HTR-8/SVneo (cell line): ENCODE measurements at places on chromosomes 12 and 14.

DNA sequence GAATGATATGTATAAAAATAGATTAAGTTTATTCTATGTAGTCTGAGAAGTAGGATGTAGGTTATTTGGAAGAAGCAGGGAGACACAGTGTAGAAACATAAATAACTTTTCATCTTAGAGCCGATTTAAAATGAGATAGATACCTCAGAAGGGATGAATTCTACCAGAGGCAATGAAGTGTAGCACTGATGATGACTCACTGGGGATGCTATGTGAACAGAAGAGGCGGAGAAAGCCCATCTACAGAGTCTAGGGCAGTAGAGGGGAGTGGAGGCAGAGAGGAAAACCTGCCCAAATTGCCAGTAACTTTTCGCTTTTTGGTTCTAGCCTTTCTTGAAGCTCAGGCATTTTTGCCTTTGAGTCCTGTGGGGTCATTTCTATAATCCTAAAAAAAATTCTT lies 451.8 kb downstream of the ATP23 start:
- DNase-seq: peak; percentile 10

DNA sequence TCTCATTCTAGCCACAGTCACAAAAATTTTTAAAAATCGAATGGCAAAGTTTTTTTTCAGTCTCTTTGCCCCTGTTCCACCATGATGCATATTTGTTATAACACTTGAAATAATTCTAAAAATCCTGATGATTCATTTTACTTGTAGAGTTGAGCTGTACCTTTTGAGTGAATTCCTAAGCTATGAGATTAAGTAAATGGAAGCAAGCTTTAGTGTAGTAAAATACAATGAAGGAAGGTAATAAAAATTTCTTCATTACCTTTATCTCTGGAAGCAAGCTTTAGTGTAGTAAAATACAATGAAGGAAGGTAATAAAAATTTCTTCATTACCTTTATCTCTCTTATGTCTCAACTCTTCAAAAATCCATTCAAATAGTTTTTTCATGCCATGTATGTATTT lies 46.1 kb downstream of the TMTC3 start:
- peak; percentile 7 for DNase-seq

DNA sequence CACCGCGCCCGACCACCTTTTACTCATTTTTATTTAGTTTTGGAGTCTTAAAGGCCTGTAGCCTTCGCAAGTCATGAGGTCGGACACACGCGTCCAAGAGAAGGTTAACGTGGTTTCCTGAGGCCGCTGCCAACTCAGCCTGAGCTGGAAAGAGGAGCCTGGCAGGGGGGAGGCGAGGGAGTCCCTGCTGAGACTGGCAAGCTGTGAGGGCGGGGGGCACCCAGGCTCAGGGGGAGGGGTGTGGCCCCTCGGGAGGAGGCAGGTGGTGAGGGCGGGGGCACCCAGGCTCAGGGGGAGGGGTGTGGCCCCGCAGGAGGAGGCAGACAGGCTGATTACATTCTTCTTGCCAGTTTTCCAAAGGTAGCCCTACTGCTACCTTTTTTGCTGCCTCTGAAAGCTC lies 143.2 kb downstream of the PIWIL1 start:
- DNase-seq: no peak

- peak; percentile 29 for DNase-seq
Observed at GRCh38 chr14:70254476-70254961, 65.8 kb upstream of the SLC8A3 start.

DNA sequence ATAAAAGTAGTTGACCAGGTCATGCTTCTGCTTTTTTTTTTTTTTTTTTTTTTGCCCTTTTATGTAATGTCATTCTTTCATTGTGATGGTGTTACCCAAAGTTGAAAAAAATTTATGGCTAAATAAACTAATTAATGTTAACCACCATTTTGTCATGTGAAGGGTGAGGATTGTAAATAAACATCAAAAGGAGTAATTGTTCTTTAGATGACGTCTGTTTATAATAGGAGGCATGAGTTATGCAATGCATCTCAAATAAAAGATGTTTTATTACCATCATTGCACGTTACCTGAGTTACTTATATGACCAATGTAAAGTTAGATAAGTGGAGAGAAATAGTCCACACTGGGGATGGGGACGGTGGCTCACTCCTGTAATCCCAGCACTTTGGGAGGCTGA lies 349.9 kb upstream of the PDE3A start:
- no peak for DNase-seq

DNA sequence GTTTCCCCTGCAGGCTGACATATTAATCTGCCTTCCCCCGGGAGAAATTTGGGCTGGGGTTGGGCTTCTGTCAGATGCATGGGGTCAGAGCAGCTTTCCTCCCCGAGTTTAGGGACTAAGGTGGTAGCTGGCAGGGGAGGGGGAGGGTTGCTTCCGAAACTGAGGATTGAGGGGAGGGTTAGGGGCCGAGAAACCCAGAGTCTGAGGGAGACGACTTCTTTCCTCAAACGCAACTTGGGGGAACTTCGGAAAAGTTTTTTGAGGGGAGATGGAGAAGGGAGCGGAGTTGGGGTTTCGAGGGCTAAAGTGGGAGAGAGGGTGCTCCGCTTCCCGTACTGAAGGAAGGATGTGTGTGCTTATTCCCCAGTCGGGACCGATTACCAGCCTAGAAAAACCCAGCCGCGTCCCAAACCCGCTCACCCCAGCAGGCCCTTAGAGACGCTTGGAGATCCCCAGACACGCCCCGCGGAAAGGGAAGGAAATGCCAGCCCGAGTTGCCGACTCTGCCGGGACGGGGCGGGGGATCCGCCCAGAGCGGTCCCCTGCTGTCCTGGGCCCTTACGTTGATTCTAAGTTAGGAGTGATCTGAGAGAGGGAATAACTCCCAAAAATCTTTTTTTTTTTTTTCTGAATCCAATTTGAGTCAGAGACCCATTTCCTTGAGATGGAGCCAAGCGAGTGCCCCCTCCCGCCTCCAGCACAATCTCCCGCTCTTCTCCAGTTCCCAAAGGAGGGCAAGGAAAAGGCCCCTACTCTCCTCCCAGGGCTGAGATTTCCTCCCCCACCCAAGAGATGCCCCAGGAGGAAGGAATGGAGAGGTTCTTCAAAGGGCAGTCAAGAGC lies 61.9 kb downstream of the SMUG1 start:
- no peak for DNase-seq

DNA sequence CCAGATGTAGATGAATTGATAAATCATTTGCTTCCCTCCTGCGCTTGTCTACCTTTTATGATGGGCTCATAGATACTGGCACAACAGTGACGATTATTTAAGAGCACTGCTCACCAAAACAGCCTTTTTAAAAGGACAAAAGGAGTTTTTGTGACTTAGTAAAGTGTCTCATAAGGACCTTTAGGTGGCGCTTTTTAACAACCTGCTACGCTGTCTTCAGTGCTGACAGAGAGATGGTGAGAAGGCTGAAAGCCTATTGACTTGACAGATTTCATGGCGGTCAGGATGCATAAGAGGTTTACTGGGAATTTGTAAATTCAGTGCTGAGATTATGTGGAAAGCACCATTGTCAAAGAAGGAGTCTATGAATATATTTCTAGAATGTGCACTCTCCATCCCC lies 87.6 kb downstream of the SLC15A5 start:
- DNase-seq: no peak

- DNase-seq: no peak
Observed at GRCh38 chr12:46150735-46151134, 118.1 kb downstream of the SLC38A1 start.

- DNase-seq: peak; percentile 71
Observed at GRCh38 chr14:93906341-93907329, 20.5 kb upstream of the FAM181A start.

GRCh38 chr12:18496156-18496555 lies 234.8 kb downstream of the PIK3C2G start:
- no peak for DNase-seq

DNA sequence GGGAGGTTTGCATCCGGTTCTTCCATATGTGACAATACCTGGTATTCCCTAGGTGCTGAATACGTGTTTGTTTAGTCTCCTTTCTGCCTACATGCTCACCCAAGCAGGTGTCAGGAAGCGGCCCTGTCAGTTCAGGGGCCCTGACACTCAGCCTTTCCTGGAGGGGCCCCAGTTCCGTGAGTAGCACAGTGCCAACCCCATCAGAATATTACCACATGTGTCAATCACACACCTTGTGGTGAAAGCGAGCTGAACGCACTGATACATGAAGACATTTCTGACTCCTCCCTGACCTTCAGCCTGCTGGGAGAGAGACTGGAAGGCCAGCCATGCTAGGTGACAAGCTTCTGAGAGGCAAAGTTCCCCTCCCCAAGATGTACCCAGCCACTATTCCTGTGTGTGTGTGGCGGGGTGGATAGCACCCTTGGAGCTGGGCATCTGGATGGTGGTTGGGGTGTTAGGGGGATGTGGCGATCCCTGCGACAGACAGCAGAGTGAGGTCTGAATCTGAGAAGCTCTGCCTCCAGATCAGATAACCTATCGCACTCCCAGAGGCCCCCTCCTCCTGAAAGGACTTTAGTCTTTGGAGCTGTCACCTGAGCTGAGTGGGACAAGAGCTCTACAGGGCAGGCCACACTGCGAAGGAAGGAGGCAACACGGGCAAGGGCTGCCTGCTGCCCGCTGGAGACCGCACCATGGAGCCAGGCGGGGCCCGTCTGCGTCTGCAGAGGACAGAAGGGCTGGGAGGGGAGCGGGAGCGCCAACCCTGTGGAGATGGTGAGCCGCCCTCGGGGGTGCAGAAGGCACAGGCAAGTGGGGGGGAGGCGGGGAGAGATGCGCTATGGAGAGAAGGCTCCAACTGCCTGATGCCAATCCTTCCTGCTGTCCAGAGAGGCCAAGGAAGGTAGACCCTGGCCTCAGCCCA lies at the start of gene SOAT2:
SOAT2 (plus strand) TSS at position 604 of the 925 bp plus-strand sequence; CDS start at position 696, 92 bp downstream.
- no peak for DNase-seq

DNA sequence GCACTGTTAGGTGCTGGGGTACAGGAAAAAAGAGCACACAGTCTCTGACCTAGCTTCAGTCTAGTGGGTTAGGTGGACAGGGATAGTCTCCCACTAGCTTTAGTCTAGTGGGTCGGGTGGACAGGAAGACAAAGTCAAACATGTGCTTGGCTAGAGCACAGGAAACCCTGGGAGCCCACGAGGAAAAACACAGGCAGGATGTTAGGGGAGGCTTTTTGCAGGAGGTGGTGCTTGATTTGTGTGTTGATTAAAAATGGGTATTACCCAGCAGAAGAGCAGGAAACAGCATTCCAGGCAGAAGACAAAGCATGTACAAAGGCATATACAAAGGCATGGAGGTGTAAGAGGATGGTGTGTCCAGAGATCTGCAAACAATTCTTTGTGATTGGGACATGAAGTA lies 23.3 kb downstream of the SLC38A2 start:
- DNase-seq: no peak

GRCh38 chr12:120734210-120734609 lies 8.6 kb downstream of the ACADS start:
- no peak for DNase-seq

DNA sequence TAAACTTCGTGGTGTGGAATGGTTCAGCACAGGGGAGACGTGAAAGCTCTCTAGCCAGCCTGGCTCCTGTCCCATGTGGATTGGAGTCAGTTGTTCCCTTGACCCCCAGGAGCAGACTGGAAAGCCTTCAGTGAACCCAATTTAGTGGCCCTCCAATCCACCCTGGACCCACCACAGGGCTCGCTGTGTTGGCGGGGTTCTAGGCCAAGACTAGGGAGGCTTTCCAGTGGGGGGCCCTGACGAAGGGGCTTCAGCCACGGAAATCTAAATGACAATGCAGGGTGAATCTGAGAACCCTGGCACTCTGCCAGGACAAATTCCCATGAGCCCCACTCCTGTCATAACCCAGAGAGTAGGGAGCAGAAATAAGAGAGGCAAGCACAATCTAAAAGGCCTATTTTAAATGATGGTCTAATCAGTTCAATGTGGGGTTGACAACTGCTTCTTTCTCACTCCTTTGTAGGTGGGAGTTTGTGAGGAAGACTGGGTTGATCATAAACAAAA lies 110.8 kb downstream of the SLC35F4 start:
- DNase-seq: no peak

DNA sequence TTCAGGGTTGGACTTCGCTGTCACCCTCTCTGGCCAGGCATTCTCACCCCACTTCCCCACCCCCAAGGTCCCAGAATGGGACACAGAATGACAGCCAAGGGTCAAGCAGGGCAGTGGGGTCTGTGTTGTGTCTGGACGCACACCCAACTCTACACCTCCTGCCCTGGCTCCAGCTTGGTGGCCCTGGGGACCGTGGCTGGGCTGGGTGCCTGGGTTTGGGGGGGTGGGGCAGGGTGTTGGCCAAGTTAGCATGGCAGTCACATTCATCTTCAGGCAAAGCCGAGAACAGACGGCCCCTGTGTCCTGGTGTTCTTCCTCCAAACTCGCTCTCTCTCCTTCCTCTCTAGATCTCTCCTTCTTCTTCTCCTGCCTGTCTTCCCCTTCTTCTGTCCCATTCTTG lies 5.6 kb downstream of the LRP1 start:
- no peak for DNase-seq

DNA sequence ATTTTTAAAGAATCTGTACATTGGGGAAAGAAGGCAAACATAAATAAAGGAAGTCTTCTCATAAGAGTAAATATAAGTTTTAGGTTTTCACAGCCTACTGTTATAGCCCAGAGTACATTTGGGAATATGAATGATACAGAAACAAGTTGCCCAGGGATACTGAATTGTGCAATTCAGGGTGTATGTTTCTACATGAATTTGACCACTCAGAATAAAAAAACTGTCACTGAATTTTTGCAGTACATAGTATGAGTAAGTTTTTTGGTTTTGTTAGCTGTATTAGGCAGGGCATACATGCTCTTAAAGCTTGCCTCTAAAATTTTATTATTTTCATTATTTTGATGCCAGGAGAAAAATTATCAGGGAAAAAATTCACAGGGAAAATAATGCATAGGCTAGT lies 6.6 kb upstream of the PCNX4 start:
- DNase-seq: no peak

DNA sequence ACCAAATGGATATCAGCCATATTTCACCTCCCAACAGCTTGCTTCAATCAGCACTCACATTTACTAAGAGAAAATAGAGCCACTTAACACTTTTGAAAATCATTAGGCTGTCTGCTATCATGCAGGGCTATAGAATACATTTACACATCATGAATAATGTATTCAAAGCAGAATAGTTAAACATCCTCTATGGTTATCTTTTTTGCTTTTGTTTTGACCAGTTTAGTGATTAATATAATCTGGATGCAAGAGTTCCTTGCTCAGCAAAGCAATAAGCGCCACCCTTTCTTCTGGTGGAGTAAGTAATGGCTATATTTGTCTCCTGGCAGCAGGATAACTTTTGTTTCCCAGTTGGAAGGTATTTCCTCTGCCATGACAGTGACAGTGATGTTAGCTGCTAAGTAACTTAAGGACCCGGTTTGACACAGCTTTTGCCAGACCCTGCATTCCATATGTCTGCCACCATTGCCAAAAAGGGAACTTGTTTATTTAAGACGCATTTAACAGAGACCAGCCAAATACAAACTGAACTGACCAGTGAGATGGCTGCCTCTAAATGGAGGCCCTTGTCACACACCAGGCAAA lies 70.3 kb upstream of the NR2C1 start:
- no peak for DNase-seq

- no peak for DNase-seq
Observed at GRCh38 chr12:62604373-62604772, 137.7 kb downstream of the MON2 start.

- DNase-seq: peak; percentile 79
Observed at GRCh38 chr14:52068615-52069306, at the start of gene NID2. Gene NID2, minus strand, starts transcription at chr14:52069059. Its CDS starts 65 bp downstream, at chr14:52068994.

- peak; percentile 33 for DNase-seq
Observed at GRCh38 chr14:32611752-32612151, 282.7 kb downstream of the AKAP6 start.
